Aorta (tissue), 5 donors: ENCODE measurements at places on chromosomes 5 and 9. TPM values are rescaled to one million over a fixed set of nuclear protein-coding genes. Genes with fewer than 3 reads are reported as not detected.

The TRIM36 gene
- 23.9 TPM for total RNA-seq

The F2RL1 gene
- total RNA-seq = 1.9 TPM

The PCDHA10 gene
- total RNA-seq = 0.69 TPM

The RGS3 gene
- 161 TPM for total RNA-seq

The SERF1A gene
- total RNA-seq = 5.0 TPM

The GMCL2 gene
- total RNA-seq = not detected

DNA sequence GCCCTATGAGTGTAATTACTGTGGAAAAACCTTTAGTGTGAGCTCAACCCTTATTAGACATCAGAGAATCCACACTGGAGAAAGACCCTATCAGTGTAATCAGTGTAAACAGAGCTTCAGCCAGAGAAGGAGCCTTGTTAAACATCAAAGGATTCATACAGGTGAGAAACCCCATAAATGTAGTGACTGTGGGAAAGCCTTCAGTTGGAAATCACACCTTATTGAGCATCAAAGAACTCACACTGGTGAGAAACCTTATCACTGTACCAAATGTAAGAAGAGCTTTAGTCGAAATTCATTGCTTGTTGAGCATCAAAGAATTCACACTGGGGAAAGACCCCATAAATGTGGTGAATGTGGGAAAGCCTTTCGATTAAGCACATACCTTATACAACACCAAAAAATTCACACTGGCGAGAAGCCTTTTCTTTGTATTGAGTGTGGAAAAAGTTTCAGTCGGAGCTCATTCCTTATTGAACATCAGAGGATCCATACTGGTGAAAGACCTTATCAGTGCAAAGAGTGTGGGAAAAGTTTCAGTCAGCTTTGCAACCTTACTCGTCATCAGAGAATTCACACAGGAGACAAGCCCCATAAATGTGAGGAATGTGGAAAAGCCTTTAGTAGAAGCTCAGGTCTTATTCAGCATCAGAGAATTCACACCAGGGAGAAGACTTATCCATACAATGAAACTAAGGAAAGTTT lies 9.9 kb downstream of the ZNF189 start:
- no peak for DNase-seq
- H3K4me1 ChIP-seq = no peaks in the 10 kb centered on the region
- H3K4me3 ChIP-seq = no peak overlapping the region
- no peaks in the 10 kb centered on the region for H3K27me3 ChIP-seq
- H3K36me3 ChIP-seq = peaks cover 15% of the 10 kb centered on the region

DNA sequence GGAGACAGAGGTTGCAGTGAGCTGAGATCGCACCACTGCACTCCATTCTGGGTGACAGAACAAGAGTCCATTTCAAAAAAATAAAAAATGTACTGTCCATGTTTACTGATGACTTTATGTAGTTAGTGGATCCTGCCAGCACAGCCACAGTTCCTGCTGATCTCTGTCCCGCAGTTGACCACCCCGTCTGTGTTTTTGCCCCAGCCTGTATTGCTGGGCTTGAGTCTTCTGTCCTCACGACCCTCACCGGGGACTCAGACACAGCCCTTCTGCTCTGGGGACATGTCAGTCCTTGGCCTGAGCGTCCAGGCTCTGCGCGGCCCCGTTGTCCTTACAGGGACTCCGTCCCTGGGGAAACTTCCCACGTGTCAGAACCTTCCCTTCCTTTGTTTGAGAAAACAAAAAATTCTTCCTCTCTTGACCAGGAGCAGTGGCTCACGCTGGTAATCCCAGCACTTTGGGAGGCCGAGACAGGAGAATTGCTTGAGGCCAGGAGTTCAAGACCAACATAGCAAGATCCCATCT lies 14.5 kb downstream of the SURF6 start:
- no peaks in the 10 kb centered on the region for H3K4me1 ChIP-seq
- no peaks in the 10 kb centered on the region for H3K27me3 ChIP-seq
- no peaks in the 10 kb centered on the region for H3K36me3 ChIP-seq
- H3K27ac ChIP-seq = no peak overlapping the region
- no peak overlapping the region for H3K4me3 ChIP-seq

DNA sequence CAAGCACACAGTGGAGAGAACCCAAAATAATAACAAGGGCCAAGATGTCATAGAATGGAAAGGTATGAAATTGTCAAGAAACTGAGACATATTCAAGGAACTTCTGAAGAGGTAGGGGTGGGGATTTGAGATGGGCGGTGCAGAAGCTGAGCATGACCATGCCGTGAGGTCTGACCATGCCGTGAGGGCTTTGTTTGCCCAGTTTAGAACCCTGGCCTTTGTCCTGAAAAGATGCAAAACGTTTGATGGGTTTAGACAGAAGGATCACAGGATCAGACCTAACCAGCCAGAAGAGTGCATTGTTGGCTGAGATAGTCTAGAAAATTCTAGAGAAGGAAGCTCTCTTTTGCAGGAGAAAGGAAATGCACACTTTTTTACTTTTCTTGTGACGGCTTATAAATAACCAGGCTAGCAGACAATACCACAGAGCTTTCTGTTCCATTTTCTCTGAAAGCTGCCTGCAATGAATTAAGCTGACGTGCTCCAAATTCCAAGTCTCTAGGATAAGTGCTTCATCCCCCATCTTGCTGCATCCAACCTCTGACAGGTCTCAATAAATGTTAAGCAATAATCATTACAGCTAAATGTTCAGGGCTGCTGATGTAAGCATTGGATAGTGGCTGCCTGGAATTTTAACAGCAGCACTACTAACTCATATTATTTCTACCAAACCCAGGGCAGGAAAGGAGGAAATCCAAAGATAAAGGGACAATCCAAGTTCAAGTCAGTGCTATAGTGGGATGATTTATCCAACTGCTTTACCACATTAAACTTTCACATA lies 110.9 kb upstream of the IL6ST start:
- H3K4me1 ChIP-seq = no peaks in the 10 kb centered on the region
- no peak overlapping the region for H3K4me3 ChIP-seq
- H3K27ac ChIP-seq = no peak overlapping the region
- no peak for DNase-seq

DNA sequence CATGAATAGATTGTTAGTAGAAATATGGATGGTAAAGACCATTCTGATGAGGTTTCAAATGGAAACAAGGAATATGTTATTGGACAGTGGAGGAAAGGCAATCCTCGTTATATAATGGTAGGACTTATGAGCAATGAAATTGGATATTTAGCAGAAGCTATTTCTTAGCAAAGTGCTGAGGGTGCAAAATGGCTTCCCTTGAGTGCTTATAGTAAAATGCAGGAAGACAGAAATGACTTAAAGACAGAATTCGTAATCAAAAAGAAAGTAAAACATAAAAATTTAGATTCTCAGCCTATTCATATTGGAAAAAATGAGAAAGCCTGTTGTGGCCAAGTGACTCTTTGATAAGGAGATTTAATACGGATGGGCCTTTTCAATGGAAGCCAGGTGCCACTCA lies 102.1 kb upstream of the ADRA1B start:
- H3K36me3 ChIP-seq = no peaks in the 10 kb centered on the region
- no peaks in the 10 kb centered on the region for H3K4me1 ChIP-seq
- DNase-seq = no peak
- H3K4me3 ChIP-seq = no peak overlapping the region
- H3K27me3 ChIP-seq = no peaks in the 10 kb centered on the region

DNA sequence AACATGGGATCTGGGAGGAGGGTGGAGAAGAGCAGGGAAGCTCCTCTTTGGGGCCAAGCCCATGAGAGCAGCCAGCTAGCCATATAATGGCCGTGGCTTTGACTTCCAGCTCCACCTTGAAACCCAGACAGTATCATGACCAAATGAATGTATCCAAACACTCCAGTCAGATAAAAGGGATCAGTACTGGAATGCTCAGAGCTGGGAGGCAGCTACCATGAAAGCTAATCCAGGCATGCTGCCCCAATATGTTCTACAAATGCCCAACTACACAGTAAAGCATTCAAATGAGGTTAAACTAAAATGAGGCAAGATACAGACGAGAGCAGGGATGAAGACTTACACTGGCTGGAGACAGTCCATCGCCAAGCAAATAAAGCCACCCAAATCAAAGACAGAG lies 69.4 kb downstream of the FRMD3 start:
- H3K4me3 ChIP-seq = no peak overlapping the region
- H3K27ac ChIP-seq = no peak overlapping the region
- no peaks in the 10 kb centered on the region for H3K4me1 ChIP-seq
- H3K36me3 ChIP-seq = no peaks in the 10 kb centered on the region
- H3K27me3 ChIP-seq = no peaks in the 10 kb centered on the region

The HNRNPA0 gene
- 31.2 TPM for total RNA-seq

DNA sequence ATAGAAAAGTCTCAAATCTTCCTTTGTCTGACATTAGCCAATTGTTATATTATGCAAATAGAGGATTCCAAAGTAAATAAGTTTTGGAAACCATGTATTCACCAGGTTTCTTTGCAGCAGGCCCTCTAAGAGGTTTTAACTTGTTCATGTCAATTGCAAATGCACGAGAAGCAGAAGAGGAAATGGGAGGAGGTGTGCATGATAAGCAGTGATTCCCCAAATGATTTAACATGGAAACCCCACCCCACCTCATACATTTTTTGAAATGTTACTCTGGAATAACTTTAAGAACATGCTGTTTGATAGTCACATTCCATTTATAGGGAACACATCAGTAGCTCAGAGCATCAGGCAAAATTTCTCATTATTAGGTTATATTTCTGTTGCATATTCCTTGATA lies 190.7 kb downstream of the DOCK8 start:
- no peak for DNase-seq
- no peaks in the 10 kb centered on the region for H3K36me3 ChIP-seq
- no peak overlapping the region for H3K27ac ChIP-seq
- H3K4me3 ChIP-seq = no peak overlapping the region
- H3K27me3 ChIP-seq = no peaks in the 10 kb centered on the region

The ZNF483 gene
- total RNA-seq = 21.8 TPM

- H3K36me3 ChIP-seq = no peaks in the 10 kb centered on the region
- H3K4me1 ChIP-seq = no peaks in the 10 kb centered on the region
- DNase-seq = no peak
- H3K4me3 ChIP-seq = no peak overlapping the region
- no peaks in the 10 kb centered on the region for H3K27me3 ChIP-seq
Measured at GRCh38 chr5:93340881-93341280, 240.1 kb downstream of the NR2F1-AS1 start.
